ENCODE measurements at places on chromosomes 3 and 15.

- DNase-seq, result no peak
Observed at GRCh38 chr3:175342196-175342595, 483.1 kb downstream of the NAALADL2 start.

DNA sequence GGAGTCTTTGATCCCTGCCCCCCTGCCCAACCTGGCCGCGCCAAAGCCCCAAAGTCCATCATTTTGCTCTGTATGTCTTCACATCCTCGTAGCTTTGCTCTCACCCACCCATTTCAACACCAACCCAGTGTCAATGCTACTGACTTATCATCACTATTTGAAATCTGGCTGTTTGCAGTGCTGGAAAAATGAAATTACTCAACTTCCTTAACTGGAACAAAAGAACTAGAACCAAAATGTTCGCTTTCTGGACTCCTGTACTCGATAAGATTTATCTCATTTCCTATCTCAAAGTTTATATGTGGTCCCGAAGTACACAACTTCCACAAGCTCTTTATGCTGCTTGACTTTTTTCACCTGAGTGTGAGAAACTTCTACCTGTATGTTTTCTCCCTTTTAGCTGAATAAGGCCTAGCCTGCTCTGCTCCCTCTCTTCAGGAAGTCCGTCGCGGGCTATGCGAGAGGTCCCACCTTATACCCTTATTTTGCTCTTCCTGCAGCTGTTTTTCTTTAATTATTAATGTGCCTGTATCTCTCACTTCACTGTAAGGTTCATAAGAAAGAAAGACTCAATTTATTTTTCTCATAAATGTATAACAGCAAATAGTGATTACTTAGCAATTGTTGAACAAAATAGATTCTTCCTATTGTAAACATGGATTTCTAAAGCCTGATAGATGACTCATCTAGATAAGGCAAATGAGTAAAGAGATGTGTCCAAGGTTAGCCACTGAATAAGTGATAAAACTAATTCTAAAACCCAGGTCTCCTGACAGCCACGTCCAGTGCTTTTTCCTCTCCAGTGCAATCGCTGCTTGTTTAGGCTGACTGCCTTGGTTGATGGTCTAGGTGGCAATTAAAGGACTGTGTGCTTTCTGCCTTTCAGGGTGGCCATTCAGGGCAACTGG, 464.1 kb upstream of the TPRG1 start:
- DNase-seq, result no peak

- DNase-seq, result peak; percentile 67
Observed at GRCh38 chr3:150760431-150761200, 2.4 kb downstream of the SIAH2 start.

- no peak for DNase-seq
Observed at GRCh38 chr3:123411340-123412040, 37.4 kb downstream of the ADCY5 start.

GRCh38 chr15:69377216-69377970, 36.8 kb upstream of the KIF23 start:
- no peak for DNase-seq

- DNase-seq, result peak; percentile 30
Observed at GRCh38 chr3:4741404-4742307, 237.6 kb upstream of the BHLHE40 start.

- no peak for DNase-seq
Observed at GRCh38 chr15:62665449-62665848, 377.1 kb upstream of the TPM1 start.

GRCh38 chr3:63855333-63855940, 8.2 kb downstream of the THOC7 start:
- no peak for DNase-seq
